Activated CD4-positive, alpha-beta memory T cell treated with anti-CD3 and anti-CD28 coated beads for 36 hours (primary cell): ENCODE measurements at places on chromosomes 5 and 9. TPM values are rescaled to one million over a fixed set of nuclear protein-coding genes. Genes with fewer than 3 reads are reported as not detected.

Gene ACO1
- total RNA-seq, result 13.7 TPM

Gene RAB24
- 21.7 TPM for total RNA-seq

Gene IL13
- total RNA-seq, result 14.9 TPM

Gene PAX5
- total RNA-seq, result 0.12 TPM

Gene CCNI2
- 2.7 TPM for total RNA-seq

Gene FRMPD1
- not detected for total RNA-seq

Gene IL4
- 6.8 TPM for total RNA-seq

GRCh38 chr9:122220673-122221182, 8.0 kb downstream of the LHX6 start:
- DNase-seq, result no peak
- peaks cover 24% of the 10 kb centered on the region for H3K4me1 ChIP-seq
- no peak overlapping the region for H3K27ac ChIP-seq
- peaks cover 83% of the 10 kb centered on the region for H3K27me3 ChIP-seq
- H3K4me3 ChIP-seq, result no peak overlapping the region

GRCh38 chr5:37896159-37896558, 56.3 kb upstream of the GDNF start:
- peaks cover 7% of the 10 kb centered on the region for H3K27me3 ChIP-seq
- no peak for DNase-seq
- no peaks in the 10 kb centered on the region for H3K4me1 ChIP-seq
- no peak overlapping the region for H3K27ac ChIP-seq
- H3K4me3 ChIP-seq, result no peak overlapping the region
- no peaks in the 10 kb centered on the region for H3K36me3 ChIP-seq

DNA sequence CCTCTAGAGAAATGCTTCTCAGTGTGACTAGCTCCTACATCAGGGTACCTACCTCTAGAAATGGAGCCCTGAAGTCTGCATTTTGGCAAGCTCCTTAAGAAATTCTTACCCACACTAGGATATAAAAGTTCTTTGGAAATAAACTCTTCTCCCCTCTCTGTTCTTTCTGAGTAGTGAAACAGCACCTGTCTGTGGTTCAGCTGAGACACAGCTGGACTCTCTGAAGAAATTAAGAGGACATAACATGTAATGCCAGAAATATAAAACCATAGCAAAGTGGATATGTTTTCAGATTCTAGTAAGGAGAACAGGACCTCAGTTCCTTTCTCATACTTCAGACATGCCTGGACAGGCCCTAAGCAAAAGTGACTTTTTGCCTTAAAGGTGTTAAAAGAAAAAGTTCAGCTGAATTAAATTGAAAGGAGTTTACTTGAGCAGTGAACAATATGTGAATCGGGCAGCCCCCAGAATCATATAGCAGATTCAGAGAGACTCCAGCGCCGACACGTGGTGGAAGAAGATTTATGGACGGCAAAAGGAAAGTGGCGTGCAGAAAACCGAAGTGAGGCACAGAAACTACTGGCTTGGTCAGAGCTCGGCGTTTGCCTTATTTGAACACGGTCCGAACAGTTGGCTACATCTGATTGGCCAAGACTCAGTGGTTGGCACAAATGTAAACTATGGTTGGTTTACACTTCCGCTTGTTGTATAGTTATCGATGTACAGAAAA, 64.5 kb downstream of the PRKACG start:
- peaks cover 32% of the 10 kb centered on the region for H3K27me3 ChIP-seq
- no peaks in the 10 kb centered on the region for H3K36me3 ChIP-seq
- peak; percentile 39 for DNase-seq
- H3K4me3 ChIP-seq, result no peak overlapping the region
- H3K4me1 ChIP-seq, result peaks cover 36% of the 10 kb centered on the region

DNA sequence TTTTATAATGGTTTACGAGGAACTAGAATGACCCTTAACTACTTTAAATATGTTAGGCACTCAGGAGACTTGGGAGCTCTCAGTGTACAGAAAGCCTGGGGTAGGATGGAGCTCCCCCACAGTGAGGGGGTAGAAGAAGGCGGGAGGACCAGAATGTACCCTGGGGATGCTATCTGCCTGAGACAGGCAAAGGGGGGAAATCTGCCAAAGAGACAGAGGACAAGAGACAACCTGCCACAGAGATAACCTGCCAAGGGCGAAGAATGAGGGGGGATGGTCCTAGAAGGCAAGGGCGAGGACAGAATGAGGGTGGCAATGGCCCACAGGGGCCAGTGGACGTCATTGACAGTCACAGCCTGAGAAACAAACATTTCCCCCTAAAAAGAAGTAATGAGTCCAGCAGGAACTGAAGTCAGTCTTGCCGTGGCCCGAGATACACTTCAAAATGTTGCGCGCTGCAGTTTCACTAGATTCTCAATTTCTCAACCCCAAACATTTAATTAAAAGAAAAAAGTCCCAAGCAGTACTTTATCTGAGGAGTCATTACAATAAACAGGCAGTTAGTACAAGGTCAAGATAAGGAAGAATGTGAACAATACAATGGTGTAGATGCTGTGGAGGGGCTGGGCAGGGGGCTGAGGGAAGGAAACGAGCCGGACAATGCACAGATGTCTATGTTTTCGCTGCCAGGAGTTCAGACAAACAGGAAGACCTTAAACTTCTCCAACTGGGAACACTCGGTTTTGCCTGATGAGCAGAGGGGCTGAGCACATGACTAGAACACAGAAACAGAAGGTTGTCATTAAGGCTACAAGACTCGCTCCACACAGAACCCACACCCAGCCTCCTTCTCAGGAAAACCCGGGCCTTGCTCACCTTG, 125.0 kb downstream of the LHFPL2 start:
- no peak for DNase-seq
- no peak overlapping the region for H3K4me3 ChIP-seq
- peaks cover 19% of the 10 kb centered on the region for H3K27me3 ChIP-seq
- H3K27ac ChIP-seq, result no peak overlapping the region
- no peaks in the 10 kb centered on the region for H3K36me3 ChIP-seq
- peaks cover 2% of the 10 kb centered on the region for H3K4me1 ChIP-seq

GRCh38 chr5:157476702-157477408, 16.8 kb downstream of the NIPAL4 start:
- H3K36me3 ChIP-seq, result peaks cover 54% of the 10 kb centered on the region
- peaks cover 27% of the 10 kb centered on the region for H3K4me1 ChIP-seq
- no peak overlapping the region for H3K4me3 ChIP-seq
- H3K27ac ChIP-seq, result peak overlapping the region; percentile 40
- peak; percentile 33 for DNase-seq
- H3K27me3 ChIP-seq, result no peaks in the 10 kb centered on the region

DNA sequence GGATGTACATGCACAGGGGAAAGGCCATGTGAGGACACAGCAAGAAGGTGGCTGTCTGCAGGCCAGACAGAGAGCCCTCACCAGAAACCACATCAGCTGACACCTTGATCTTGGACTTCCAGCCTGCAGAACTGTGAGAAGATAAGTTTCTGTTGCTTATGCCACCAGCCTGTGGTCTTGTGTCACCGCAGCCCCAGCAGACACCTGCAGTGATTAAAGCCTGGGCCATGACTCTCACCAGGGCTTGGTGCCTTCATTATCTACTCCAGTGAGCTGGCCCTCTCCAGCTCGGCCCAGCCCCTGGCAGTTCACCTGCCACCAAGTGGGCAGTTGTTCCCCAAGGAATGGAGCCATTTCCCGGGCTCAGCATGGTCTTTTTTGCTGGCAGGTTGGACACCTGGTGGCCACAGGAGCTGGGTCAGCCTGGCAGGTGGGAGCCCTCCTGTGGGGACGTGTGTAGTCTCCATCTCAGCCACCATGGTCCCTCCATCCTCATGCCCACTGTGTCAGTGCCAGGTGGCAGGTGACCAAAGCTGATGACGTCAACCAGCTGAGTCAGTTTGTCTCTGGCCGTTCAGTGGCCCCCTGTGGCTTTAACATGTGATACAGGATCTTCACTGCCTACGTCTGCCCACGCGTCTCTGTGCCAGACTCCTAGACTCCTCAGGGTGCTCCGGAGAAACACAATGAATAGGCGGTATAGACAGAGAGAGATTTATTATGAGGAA, 99.9 kb upstream of the PPP1R26 start:
- no peak for DNase-seq
- no peak overlapping the region for H3K27ac ChIP-seq
- H3K36me3 ChIP-seq, result no peaks in the 10 kb centered on the region

- peak within 1 kb of the TSS; percentile 92 for H3K4me3 ChIP-seq
- DNase-seq, result peak; percentile 96
- peak within 1 kb of the TSS; percentile 88 for H3K27ac ChIP-seq
- peaks cover 43% of the 10 kb centered on the region for H3K4me1 ChIP-seq
These were observed at the start of the genes NDOR1 and TMEM203 for GRCh38 chr9:137205126-137206069. Gene NDOR1, plus strand, starts transcription at chr9:137205700. Its CDS starts 78 bp downstream, at chr9:137205778. Gene TMEM203, minus strand, starts transcription at chr9:137205648. Its CDS starts 234 bp downstream, at chr9:137205414.

DNA sequence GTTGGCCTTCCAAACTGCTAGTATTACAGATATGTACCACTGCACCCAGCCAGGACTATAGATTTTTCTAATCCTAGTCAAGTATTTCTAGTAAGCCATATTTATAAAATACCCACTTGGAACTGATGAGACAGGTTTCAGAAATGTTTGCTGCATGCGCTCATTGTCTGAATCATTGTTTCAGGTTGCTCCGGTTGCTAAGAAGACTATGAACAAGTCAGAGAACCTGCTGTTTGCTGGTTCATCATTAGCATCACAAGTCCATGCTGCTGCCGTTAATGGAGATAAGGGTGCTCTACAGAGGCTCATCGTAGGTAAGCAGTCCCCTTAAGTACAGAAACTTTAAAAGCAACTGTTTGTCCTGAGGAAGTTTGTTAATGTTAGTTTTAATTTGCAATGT, 5.3 kb downstream of the INVS start:
- peaks cover 8% of the 10 kb centered on the region for H3K36me3 ChIP-seq
- H3K4me3 ChIP-seq, result no peak overlapping the region
- no peak overlapping the region for H3K27ac ChIP-seq

DNA sequence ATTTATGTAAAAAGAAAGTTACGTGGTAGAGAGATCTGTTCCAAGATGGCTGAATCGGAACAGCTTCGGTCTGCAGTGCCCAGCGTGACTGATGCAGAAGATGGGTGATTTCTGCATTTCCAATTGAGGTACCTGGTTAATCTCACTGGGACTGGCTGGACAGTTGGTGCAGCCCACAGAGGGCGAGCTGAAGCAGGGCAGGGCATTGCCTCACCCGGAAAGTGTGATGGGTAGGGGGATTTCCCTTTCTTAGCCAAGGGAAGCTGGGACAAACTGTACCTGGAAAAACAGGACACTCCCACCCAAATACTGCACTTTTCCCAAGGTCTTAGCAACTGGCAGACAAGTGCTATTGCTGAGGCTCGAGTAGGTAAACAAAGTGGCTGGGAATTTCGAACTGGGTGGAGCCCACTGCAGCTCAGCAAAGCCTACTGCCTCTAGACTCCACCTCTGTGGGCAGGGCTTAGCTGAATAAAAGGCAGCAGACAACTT, 13.1 kb upstream of the HSD17B4 start:
- peaks cover 7% of the 10 kb centered on the region for H3K4me1 ChIP-seq
- no peaks in the 10 kb centered on the region for H3K36me3 ChIP-seq
- peaks cover 28% of the 10 kb centered on the region for H3K27me3 ChIP-seq
- peak; percentile 15 for DNase-seq
- H3K4me3 ChIP-seq, result peak overlapping the region; percentile 66
- H3K27ac ChIP-seq, result no peak overlapping the region

DNA sequence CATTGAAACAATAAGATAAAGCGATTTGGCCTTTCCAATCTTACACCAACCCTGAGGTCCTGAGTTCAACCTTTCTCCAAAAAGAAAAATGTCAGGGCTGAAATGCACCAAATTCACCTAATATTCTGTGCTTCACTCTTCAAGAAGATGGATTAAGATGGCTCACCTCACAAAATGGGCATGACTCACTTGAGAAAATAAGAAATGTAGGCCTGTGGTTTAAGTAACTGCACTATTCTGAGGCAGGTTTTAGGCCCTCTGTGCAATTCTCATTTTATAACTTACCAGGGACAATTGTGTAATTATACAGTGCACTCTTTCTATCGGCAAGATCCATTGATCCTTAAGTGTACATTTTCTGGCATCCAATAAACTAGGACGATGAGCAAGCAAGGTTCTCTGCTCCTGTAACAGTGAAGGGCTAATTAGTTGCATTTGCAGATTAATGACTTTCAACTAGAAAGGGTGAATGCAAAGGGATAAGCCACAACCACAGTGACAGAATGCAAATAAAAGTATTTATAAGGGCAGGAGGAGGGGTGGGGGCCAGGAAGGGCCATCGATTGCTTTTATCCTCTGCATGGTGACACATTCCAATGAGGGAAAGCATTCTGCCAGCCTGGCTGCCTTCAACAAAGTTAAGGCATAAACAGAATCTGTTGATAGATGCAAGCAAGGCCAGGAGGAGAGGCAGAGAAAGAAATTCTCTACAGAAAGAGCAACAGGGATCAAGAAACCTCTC, 214.5 kb downstream of the CAAP1 start:
- DNase-seq, result no peak
- H3K27ac ChIP-seq, result no peak overlapping the region
- H3K36me3 ChIP-seq, result no peaks in the 10 kb centered on the region
- H3K4me1 ChIP-seq, result no peaks in the 10 kb centered on the region
- no peaks in the 10 kb centered on the region for H3K27me3 ChIP-seq

DNA sequence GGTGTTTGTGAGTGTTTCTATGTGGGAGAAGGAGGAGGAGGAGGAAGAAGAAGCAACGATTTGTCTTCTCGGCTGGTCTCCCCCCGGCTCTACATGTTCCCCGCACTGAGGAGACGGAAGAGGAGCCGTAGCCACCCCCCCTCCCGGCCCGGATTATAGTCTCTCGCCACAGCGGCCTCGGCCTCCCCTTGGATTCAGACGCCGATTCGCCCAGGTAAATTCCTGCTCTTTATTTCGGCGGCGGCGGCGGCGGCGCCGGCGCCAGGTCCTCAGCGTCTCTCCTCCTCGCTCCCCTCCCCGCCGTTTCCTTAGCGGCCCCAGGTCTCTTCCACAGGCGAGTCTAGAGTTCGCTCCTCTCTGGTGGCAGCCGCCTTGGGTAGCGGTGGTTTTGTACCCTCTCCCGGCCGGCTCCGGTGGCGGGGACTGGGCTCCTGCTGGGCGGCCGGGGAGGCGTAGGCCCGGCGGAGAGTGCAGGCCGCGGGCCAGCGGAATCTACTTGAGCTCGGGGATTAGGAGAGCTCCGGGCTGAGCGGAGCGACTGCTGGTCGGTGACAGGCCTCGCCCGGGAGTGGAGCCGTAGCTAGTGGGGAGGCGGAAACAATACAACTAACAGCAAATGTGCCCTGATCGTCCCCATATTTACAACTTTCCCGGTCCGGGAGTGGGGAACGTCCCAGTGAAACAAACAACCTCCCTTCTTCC, 547 bp downstream of the NIPBL start:
- no peaks in the 10 kb centered on the region for H3K27me3 ChIP-seq
- H3K27ac ChIP-seq, result peak overlapping the region; percentile 96
- peaks cover 14% of the 10 kb centered on the region for H3K36me3 ChIP-seq
- H3K4me1 ChIP-seq, result peaks cover 41% of the 10 kb centered on the region
- peak; percentile 66 for DNase-seq

GRCh38 chr9:70746316-70746715, 331.9 kb upstream of the KLF9 start:
- peaks cover 2% of the 10 kb centered on the region for H3K27me3 ChIP-seq
- DNase-seq, result no peak
- H3K4me1 ChIP-seq, result no peaks in the 10 kb centered on the region
- no peak overlapping the region for H3K27ac ChIP-seq

GRCh38 chr9:98099898-98100297, 19.1 kb downstream of the TRIM14 start:
- H3K27ac ChIP-seq, result peak overlapping the region; percentile 89
- no peaks in the 10 kb centered on the region for H3K27me3 ChIP-seq
- DNase-seq, result no peak
- H3K4me1 ChIP-seq, result peaks cover 84% of the 10 kb centered on the region

GRCh38 chr5:78537821-78538220, 110.8 kb downstream of the LHFPL2 start:
- DNase-seq, result no peak
- H3K27me3 ChIP-seq, result peaks cover 1% of the 10 kb centered on the region
- no peak overlapping the region for H3K4me3 ChIP-seq
- H3K36me3 ChIP-seq, result no peaks in the 10 kb centered on the region
- H3K27ac ChIP-seq, result no peak overlapping the region

GRCh38 chr5:55159763-55160492, at the start of gene GPX8:
Gene GPX8, plus strand, starts transcription at chr5:55160171. Its CDS starts 22 bp downstream, at chr5:55160193.
- no peak within 1 kb of the TSS for H3K27ac ChIP-seq
- no peak within 1 kb of the TSS for H3K4me3 ChIP-seq
- H3K27me3 ChIP-seq, result peaks cover 16% of the 10 kb centered on the region
